ENCODE measurements at places on chromosomes 13 and 19. TPM values are rescaled to one million over a fixed set of nuclear protein-coding genes. Genes with fewer than 3 reads are reported as not detected.

DNA sequence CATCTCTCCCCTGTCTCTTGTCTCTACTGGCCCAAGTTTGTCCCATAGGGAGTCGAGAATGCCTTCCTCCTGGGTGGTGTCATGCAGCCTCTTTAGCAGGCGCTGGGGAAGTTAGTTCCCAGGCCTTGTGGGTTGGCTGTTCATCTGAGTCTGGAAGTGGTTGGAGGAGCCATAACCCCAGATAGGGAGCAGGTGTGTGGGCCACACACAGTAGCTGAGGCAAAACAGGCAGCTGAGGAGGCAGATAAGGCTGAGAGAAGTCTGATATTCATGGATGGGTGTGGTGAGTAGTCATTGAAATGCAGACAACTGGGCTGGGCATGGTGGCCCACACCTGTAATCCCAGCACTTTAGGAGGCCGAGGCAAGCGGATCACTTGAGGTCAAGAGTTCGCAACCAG, 40.9 kb upstream of the KPNA3 start:
- DNase-seq, result no peak

GRCh38 chr13:114104655-114105520, 27.5 kb downstream of the RASA3 start:
- DNase-seq, result no peak

DNA sequence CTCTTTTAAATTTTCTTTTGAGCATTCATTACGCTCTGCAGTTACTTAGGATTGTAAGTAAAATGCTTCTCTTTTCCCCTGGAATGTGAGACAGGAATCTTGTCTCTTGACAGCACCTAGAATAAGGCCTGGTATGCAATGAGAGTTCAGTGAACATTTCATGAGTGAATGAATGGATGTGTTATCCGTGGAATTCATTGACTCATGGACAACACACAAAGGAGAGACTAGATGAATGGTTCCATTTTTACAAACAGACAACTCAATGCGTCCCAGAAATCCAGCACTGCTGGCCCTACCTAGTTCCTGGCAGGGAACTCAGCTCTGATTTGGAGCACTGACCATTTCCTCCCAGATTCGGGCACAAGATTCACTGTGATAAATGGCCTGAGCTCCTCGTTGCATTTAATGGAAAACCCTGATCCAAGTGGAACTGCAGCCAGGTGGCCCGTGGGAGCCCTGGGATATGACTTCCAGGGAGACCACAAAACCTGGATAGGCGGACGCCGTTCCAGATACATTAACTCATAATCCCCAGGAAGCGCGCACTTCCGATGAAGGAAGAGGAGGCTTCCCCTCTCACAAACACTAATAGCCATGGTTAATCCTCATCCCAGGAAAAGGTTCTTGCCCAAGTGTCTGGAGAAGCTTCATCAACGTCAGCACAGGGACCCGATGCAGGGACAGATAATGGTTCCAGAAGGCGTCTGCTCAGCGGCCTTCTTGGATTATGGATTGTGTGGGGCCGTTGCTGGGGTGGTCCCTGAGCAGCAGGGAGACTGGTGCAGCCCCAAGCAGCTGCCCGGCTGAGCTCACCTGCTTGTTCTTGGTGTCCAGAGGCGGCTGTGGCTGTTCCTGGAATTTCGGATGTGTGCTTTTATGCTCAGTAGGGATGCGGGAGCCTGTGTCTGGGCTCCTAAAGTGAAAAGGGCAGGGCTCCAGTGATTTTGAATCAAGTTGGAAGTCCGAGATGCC, 211.1 kb upstream of the TSHZ3 start:
- no peak for DNase-seq

Gene TUBB4A
- not detected for polyA plus RNA-seq

- no peak for DNase-seq
These were observed 46.4 kb upstream of the SHKBP1 start for GRCh38 chr19:40530091-40530901.

Gene ZNF677
- 26.0 TPM for polyA plus RNA-seq

DNA sequence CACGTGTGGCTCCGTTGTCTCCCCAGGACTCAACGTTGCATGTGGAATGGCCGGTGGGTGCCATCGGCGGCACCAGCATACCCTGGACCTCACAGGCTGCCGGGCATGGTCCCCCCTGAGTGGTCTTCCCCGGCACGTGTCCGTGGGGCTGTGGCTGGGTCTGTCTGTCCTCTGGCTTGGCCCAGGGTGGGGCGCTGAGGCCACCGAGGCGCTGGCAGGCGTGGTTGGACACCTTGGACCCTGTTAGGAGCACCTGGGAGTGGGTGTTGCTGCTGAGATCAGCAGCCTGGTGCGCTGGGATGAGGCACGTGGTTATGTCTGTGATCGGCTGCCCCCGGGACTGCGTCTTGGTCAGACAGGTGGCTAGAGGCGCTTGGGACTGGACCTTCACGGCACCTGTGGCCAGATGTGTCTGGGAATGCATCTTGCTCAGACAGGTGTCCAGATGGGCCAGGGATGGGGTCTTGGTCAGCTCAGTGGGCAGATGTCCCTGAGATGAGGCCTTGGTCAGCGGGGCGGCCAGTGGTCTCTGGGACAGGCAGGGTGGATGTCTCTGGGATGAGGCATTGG, 9.2 kb downstream of the IQCN start:
- DNase-seq, result no peak

Gene CYP2A6
- not detected for polyA plus RNA-seq
